ENCODE measurements at places on chromosomes 16 and 17.

DNA sequence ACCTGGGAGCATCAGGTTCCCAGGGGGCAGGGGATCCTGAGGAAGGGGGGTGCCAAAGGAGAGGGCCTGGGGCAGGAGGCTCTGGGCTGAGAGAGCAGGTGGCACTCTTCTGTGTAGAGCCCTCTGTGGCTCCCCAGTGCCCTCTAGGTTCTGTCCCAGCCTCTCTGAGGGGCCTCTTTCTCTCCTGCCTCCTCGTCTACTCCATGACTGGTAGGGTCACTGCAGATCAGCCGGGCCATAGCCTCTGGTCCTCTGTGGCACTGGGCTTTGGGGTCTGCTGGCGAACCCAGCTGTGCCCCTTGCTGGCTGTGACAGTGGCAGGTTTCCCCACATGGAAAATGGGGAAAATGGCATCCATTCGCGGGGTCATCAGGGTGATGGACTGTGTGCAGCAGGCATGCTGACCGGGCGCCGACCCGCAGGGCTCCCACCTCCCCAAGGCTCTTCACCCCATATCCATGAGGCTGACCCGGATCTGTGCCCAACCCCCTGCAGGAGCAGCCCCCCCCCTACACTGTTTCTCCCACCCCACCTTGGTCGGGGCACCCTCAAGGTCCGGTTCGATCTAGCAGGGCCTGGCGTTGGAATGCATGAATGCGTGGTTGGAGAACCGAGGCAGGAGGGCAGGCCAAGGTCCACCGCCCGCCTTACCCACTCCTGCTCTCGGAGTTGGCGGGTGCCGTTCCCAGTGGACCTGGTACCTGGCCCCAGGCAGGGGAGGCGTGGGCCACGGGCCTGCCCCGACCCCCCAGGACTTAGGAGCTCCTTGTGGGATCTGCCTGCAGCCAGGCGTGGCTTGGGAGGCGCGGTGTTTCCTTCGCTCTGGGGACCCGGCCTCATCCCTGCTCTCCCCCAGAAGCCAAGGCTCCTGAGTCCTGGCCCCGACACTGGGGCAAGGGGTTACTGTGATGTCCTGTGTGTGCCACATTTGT lies 6.5 kb downstream of the GLIS2 start:
- no peak for DNase-seq

GRCh38 chr16:77238593-77238992 lies 39.4 kb downstream of the SYCE1L start:
- DNase-seq = no peak

DNA sequence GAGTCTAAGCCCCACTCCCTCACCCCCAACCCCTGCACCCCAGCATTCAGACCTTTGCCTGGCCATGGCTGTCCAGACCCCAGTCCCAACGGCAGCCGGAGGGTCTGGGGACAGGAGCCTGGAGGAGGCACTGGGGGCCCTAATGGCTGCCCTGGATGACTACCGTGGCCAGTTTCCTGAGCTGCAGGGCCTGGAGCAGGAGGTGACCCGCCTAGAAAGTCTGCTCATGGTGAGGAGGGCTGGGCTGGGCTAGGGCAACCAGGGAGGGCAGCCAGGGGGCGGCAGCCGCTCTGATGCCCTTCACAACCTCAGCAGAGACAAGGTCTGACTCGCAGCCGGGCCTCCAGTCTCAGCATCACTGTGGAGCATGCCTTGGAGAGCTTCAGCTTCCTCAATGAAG lies 14.4 kb downstream of the RIPOR1 start:
- DNase-seq = no peak

GRCh38 chr17:13920413-13920812 lies 148.9 kb upstream of the COX10 start:
- DNase-seq = no peak

- DNase-seq = no peak
Observed at GRCh38 chr17:37700881-37701280, 44.0 kb downstream of the HNF1B start.
